ENCODE measurements at places on chromosomes 11 and 22.

DNA sequence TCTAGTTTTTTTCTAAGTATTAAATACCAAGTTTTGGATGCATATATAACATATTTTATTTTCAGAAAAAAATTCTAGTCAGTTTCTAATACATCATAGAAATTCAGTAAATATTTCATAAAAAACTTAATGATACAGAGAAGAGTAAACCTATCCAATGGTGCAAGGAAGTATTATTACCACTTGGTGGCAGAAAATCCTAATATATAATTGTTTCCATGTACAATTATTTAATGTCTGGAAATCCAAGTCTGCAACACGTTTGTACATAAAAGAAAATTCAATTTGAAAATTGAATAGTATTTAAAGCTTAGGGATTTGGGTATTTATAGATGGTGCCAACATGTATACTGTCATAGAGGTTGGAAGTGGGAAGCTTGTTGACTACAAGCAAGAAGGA is 127.0 kb downstream of the TRPC6 start:
- no peak for DNase-seq

DNA sequence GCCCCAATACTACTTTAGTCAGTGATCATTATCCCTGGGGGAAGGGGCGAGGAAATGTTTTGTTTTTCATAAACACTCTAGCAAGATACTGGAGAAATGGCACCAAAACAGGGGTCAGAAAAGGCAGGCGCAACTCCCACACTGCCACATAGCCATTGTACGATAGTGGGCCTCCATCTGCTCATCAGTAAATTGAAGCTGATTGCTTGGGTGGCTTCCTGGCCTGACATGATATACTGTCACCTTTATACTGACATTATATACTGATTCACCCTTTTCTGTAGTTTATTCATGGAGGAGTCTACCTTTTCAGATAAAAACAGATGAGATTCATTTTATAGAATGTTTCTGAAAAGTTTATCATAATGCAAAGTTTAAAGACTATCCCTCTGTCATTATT is 51.6 kb upstream of the CCDC34 start:
- DNase-seq, result no peak

- no peak for DNase-seq
These were observed 2.4 kb upstream of the LRP4 start for GRCh38 chr11:46920755-46921154.

GRCh38 chr11:534396-535209 is 773 bp downstream of the HRAS start:
- no peak for DNase-seq

GRCh38 chr11:71301858-71302533 is 49.6 kb upstream of the SHANK2 start:
- no peak for DNase-seq

GRCh38 chr11:70755410-70756158 is 357.3 kb downstream of the CTTN start:
- peak; percentile 81 for DNase-seq

DNA sequence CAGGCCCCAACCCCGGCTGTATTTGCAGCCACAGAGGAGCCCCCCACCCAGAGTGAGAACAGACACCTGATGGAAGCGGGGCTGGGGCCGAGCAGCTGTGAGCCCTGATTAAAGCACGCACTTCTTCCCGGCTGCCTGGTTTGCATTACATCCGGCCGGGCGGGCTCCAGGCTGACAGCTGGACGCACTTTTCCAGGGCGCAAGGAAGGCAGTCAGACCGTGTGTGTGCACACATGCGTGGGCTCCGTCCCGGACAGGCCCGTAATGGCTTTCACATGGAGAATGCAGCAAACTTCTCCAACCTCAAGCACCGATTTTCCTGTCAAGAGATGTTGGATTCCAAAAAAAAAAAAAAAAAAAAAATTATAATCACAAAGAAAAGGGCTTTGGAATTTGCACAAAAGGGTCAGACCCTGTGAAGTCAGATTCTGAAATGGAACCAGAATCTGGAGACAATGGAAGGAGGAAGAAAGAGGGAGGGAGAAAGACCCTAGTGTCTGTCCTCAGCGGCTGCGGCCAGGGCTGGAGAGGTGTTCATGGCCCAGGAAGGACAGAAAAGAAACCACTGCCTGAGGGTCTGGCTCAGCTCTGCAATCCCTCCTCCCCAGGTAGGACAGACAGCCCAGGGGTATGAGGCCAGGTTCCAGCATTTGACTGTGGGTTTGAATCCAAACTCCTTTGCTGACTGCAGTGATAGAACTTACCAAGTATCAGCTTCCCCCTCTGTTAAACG is 365.5 kb downstream of the MN1 start:
- DNase-seq, result no peak

GRCh38 chr22:39913886-39914285 is 13.0 kb downstream of the GRAP2 start:
- DNase-seq, result no peak

- DNase-seq, result no peak
These were observed 51.1 kb downstream of the EHF start for GRCh38 chr11:34671946-34672345.

DNA sequence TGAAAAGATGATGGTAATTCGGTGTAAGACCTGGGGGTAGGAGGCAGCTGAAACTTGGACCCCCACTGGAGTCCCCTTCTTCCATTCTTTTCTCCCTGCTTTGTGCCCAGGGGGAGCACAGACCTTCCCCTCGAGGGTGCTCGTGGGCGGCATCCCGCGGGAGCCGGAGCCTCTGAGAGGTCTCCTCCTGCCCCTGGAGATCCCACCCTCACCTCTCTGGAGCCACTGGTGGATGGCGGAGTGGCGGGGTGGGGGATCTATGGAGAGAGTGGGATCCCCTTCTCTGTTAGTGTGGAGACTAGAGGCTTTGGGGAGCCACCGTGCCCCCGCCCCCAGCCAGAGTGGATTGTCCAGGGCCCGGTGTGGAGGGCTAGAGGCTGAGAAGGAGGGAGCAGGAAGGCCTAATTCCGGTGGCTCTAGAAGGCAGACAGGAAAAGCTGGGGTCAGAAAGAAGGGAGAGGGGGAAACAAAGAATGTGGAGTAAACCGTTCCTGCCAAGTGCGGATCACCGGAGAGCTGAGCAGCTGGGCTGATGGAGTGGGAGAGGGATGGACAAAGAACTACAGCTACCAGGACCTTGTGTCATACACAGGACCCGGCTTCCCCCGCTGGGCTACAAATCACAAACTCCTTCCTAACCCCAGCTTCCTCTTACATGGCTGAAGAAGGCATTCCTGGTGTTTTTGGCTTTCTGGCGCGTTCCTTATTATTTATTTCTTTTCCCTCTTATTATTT is 41.9 kb downstream of the KCNJ1 start:
- DNase-seq, result no peak

DNA sequence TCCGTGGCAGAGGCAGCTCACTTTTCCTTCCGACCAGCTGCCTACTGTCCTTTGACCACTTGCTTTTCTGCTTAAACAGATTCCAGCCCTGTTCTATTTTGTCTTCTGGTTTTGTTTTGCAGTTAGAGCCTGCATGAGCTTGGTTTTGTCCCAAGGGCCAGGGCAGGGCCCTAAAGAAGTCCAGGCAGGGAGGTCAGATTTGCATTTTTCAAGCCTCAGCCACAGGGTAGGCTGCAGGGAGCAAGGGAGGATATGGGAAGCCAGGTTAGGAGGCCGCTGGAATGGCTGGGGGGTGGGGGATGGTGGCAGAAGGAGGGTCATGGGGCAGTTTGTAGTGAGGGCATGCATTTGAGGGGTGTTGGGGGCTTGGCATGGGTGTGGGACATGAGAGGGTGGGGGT is 23.1 kb downstream of the FADD start:
- DNase-seq, result no peak

DNA sequence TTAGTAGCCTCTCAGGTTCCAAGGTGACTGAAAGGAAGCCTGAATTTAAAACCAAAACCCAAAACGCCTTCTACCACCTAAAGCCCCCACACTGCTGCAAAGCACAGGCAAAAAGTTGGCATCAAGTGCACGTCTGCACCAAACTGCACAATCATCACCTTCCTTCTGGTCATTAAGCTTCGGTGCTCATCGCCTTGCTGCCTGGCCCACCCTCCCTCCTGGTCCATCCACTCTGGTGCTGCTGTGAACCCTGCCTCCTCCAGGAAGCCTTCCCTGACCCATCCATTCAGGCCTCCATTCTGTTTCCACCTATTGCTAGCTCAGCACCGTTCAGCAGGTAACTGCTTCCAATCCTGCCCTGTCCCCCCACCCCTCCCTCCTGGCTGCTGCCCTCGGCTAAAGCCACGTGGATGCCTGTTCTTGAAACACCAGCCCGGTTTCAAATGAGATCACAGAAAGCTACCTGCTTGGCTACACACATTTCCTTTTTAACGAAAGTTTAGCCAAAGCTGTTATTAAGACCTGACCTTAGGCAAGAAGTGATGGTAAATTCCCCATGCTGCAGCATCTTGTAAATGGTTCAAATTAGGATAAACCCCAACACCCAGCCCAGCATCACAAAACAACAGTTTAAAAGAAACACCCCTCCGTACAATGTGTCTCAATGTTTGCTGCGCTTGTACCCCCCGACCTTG is 53.8 kb upstream of the CD5 start:
- no peak for DNase-seq

- DNase-seq, result no peak
These were observed 56.5 kb upstream of the PRR5 start for GRCh38 chr22:44645531-44645930.

GRCh38 chr11:207863-208180 is 314 bp downstream of the RIC8A start:
- peak; percentile 70 for DNase-seq

DNA sequence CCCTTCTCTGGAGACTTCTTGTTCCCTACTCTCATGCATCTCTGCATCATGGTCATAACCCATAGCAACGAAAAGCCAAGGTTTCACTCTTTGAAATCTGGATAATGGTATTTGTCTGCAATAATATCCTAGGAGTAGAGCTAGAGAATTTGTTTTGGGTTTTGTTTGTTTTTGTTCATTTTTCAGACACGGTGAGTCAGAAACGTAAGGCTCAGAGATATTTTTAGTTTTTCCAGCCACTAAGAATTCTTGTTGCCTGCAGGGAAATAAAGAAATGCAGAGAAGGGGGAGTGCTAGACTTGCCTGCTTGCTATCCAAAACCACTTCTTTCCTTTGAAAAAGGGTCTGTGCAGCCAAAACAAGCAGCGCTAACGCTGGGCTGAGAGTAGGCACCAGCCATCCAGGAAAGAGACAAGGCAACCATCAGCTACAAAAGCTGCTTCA is 26.0 kb downstream of the POU2AF3 start:
- DNase-seq, result no peak

- peak; percentile 16 for DNase-seq
These were observed 53.2 kb downstream of the GRIK4 start for GRCh38 chr11:120564573-120565311.

- no peak for DNase-seq
These were observed 23.5 kb downstream of the TBRG1 start for GRCh38 chr11:124646148-124646547.

GRCh38 chr11:120750647-120751549 is 239.3 kb downstream of the GRIK4 start:
- no peak for DNase-seq

- DNase-seq, result peak; percentile 82
These were observed 1.5 kb downstream of the TBC1D10A start for GRCh38 chr22:30325065-30325720.

DNA sequence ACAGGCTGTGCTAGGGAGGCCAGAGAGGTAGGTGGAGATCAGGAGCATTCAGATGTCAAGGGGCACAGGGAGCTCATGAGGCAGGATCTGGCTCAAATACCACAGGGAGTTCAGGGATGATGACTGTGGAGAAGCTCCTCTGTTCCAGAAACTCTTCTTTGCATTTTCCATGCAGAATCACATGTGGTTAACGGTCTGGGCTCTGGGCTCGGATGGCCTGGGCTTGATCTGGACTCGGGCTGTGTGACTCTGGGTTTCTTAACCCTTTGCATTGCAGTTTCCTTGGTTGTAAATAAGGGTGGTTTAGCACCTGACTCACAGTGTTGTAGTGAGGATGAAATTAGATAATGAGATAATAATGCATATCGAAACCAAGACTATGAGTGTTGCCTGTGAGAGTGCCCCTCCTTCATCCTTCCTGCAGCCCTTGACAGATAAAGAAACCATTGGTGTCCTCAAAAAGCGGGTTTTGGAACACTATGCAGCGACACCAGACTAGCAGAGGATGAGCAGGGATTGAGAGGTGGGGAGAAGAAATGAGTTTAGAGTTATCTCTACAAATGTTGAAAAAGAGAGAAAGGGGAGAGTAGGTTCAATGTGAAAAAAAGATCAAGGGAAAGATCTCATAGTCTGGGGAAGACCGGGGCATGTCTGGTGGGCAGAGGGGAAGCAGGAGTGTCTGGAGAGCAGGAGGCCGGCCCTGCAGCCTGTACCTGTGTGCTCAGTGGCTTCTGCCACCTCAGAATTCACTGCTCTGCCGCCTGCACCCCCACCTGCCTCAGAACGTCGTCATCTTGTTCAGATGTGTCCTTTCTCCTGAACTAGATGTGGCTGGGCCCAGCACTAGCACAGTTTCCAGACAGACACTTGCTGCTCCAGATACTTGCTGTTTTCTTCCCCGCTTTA is 197.8 kb upstream of the SORL1-AS1 start:
- no peak for DNase-seq

DNA sequence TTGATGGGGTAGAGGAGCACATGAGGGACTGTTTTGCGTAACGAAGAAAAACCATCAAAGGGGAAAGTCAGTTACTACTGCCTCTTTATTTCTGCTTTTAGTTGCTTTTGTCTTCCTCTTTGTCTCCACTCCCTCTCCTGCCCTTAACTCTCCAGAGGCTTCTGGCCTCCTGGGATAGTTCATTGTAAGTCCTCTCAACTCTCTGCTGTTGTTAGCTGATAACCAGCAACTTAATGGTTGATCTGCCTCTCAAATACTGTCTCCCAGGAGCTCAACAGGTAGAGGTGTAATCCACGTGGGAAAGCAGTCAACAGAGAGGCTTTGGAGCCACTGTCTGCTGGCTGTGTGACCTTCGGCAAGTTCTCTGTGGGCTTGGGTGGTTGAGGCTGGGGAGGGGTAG is 47.3 kb downstream of the CCDC81 start:
- no peak for DNase-seq

Data from Peyer's patch (tissue), 4 donors.